ENCODE measurements at places on chromosomes 7 and 10. TPM values are rescaled to one million over a fixed set of nuclear protein-coding genes. Genes with fewer than 3 reads are reported as not detected.

The ANKRD2 gene
- 10.0 TPM for polyA plus RNA-seq

The C7orf33 gene
- polyA plus RNA-seq, result not detected

The H2BK1 gene
- not detected for polyA plus RNA-seq

The KLF14 gene
- polyA plus RNA-seq, result 0.13 TPM

The NME8 gene
- polyA plus RNA-seq, result 1.2 TPM

- DNase-seq, result no peak
Measured at GRCh38 chr10:95321554-95322301, 30.9 kb upstream of the PDLIM1 start.

DNA sequence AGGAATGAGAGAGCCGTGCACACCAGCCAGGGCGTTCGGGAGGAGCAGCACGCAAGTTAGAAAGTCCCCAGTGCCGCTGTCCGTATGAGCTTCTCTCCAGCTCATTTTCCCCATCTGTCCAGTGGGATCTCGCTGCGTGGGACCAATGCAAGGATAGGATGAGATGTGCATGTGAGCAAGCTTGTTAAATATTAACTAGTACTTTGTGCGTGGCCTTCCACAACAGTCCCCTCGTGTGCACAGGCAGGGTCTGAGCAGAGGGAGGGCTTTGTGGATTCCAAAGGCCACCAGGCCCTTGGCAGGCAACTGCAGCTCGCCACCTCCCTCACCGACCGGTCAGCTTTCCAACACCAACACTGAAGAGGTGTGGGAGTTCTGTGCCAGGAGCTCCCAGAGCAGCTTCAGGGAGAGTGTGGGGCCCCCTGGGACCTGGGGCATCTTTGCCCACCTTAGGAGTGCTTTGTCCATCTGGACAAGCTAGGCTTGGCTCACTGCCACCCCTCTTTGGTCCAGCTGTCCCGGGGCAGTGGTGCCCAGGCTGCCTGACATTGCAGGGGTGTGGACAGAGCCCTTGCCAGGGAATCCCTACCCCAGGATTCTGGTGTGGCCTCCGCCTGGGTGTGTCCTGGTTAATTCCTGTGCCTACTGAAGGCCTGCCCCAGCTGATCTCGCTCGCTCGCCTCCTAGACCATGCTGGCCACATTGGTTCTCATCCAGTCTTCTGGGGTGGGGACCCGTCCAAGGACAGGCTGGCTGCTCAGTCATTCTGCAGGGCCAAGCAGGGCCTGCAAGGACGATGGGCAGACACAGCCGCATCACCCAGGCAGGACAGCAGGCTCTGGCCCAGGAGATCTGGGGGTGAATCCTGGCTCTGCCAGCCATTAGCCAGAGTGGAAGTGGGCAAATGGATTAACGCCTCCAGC is 5.3 kb downstream of the FAM20C start:
- DNase-seq, result no peak

DNA sequence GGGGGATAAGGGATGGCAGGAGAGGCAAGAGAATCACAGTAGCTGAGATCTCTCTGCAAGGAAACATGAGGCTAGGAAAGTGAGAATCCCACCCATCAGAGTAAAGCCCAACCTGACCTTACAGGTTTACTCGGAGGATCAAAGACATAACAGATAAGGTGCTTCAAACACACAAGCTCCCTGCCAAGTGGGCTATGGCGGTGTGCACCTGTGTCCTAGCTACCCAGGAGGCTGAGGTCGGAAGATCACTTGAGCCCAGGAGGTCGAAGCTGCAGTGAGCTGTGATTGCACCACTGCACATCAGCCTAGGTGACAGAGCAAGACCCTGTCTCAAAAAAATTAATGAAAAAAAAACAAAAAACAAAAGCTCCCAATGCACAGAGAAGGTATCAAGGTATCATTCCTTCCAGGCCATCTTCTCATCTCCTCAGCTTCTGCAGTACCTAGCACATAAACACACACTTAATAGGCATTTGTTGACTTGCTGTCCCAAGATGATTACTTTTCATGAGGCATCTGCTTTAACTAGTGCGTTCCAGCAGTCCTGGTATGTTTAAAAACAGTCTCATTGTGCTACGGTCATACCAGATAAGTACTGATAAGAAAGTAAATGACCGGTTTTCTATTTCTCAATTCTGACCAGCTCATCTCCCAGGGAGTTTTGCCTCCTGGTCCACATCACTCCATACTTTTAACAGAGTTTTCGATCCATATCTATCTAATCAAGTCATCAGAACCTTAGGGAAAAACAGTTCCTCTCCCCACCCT is 13.3 kb downstream of the GNA12 start:
- no peak for DNase-seq

GRCh38 chr7:151920488-151920887 is 35.8 kb upstream of the GALNTL5 start:
- no peak for DNase-seq

- DNase-seq, result peak; percentile 35
Measured at GRCh38 chr7:143299840-143300239, 11.7 kb downstream of the CASP2 start.

- peak; percentile 8 for DNase-seq
Measured at GRCh38 chr10:810351-810846, 120.9 kb upstream of the DIP2C start.

- no peak for DNase-seq
Measured at GRCh38 chr10:30062090-30062489, 2.7 kb upstream of the JCAD start.

- DNase-seq, result no peak
Measured at GRCh38 chr7:117098457-117098856, 145.2 kb downstream of the ST7 start.

- no peak for DNase-seq
Measured at GRCh38 chr10:19588608-19589007, 227.6 kb upstream of the PLXDC2 start.

DNA sequence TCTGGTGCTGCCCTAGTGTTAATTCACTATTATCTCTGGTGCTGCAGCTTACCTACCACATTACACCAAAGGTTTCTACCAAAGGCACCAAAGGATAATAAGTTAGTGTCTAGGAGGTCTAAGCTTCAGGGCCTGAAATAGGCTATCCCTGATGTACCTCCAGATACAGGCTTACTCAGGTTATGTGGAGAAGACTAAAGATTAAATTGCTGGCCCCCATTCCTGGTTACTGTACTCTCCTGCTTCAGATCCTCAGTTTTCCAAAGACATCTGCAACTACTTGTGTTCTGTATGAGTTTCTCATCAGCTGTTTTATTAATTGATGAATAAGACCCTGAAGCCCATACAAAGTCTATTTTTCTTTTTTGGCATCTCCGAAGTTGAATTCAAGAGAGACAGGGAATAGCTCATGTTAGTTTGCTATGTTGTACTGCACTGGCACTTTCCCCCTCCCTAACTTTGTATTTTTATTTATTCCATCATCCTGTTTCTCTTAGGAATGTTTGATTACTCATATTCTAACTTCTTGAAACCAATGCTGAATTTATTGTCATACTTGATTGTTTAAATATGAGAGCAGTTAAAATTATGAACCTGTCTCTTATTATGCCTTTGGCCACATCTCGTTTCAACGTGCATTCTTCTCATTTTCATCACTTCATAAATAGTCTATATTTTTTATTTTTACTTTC is 85.9 kb downstream of the PON1 start:
- DNase-seq, result no peak

DNA sequence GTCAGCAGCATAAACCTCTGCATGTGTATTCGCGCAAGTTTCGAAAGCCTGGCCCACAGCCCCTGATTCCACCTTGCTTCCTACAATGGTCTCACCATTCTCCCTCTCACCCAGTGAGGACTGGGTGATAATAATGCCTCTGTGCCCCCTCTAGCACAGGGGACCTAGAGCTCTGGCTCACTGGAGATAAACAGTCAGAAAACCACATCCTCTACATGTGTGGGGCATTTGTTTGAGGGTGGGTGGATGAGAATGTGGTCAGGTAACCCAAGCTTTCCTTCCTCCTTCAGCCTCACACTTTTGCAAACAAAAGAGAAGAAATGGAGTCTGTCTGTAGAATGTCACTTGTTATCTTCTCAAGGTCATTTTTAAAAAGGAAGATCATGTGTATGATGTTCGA is 373.5 kb downstream of the KCNMA1 start:
- no peak for DNase-seq

- DNase-seq, result no peak
Measured at GRCh38 chr7:116696707-116697106, 24.7 kb downstream of the MET start.

DNA sequence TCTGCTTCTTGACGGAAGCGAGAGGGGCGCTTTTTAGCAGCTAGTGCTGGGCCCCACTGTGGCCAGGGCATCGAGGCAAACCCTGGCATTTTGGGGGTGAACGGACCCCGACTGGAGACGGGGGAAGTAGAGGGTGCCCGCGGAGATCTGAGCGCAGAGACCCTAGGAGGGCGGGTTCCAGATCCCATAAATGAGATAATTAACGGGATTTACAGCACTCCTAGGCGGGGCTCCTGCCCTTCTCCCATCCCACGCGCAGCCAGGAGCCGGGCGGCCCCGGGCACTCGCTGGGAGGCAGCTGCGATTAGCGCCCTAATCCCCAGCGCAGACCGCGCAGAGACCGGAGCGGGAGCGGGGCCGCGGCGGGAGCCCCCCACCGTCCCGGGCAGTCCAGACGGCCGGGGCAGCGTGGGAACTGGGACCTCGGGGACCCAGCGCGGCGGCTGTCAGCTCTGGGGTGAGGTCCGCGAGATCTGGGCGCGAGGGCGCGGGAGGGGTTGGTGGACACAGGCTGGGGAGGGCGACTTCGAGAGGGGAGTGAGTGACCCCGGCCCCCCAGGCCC is 735 bp downstream of the JCAD start:
- DNase-seq, result no peak
